ENCODE measurements at places on chromosomes 11 and 22. TPM values are rescaled to one million over a fixed set of nuclear protein-coding genes. Genes with fewer than 3 reads are reported as not detected.

Gene SYT12
- total RNA-seq, result not detected

Gene WBP2NL
- total RNA-seq, result 6.8 TPM

Gene C11orf86
- total RNA-seq, result not detected

- DNase-seq, result no peak
Observed at GRCh38 chr11:123306531-123306930, 111.5 kb upstream of the CLMP start.

DNA sequence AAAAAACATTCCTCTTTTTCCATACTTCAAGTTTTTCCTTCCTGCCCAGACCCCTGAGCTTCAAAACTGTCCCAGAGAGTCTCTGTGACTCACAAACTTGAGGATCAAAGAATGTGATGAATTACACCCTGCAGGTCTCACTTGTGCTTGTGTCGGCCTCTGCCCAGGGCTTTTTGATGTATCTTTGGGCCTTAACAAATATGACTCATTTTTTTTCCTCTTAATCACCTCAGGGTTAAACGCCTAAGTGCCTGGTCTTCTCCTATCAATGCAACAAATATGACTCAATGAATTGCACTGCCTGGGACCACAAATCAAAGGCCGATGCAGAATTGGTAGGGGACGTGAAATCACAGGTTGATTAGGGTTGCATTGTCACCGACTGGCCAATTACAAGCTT lies 267.7 kb downstream of the LARGE1 start:
- no peak for DNase-seq

GRCh38 chr11:34475656-34476055 lies 36.9 kb downstream of the CAT start:
- DNase-seq, result no peak

DNA sequence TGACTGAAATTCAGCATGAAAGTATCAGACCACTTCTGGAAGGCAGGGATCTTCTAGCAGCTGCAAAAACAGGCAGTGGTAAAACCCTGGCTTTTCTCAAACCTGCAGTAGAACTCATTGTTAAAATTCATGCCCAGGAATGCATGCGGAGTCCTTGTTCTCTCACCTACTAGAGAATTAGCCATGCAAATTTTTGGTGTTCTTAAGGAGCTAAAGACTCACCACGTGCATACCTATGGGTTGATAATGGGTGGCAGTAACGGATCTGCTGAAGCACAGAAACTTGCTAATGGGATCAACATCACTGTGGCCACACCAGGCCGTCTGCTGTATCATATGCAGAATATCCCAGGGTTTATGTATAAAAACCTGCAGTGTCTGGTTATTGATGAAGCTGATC lies 19.1 kb downstream of the ZBTB44 start:
- no peak for DNase-seq

- DNase-seq, result no peak
Observed at GRCh38 chr11:112499153-112499880, 238.7 kb upstream of the PLET1 start.

DNA sequence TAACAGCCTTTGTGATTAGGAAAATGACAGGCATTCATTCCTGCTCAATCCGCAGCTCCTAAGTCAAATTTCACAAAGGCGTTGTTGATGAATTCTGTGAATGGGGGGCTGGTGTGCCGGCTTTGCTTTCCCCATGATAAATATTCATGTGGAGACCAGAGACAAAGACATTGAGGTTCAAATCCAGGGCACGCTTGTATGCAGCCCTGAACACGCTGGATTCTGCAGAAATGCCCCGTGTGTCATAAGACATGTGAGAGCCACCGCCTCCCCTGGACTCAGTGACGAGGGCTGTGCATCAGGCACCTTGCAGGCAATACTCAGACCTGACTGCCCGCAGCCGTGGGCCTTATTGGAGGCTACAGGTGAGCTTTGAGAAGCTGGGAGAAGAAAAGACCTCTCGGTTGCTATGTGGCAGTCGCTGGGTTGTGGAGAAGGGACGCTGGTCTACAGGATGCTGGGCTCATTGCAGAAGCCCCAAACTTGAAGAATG lies 906.2 kb downstream of the BRD1 start:
- DNase-seq, result no peak

Measured in activated B cell treated with CpG ODN at 0.5 μM for 24 hours (primary cell).